Pons (tissue), 1 donor: ENCODE measurements at places on chromosomes 12 and 14.

- no peak for DNase-seq
Measured at GRCh38 chr12:64635356-64635998, 25.2 kb downstream of the RASSF3 start.

DNA sequence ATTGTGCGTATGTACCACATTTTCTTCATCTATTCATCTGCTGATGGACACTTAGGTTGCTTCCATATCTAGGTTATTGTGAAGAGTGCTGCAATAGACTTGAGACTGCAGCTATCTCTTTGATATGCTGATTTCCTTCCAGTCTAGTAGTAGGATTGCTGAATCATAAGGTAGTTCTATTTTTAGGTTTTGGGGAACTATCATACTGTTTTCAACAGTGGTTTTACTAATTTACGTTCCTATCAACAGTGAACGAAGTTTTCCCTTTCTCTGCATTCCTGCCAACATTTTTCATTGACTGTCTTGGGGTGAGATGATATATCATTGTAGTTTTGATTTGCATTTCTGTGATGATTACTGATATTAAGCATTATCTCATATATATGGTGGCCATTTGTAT lies 482.2 kb downstream of the SLC16A7 start:
- no peak for DNase-seq

DNA sequence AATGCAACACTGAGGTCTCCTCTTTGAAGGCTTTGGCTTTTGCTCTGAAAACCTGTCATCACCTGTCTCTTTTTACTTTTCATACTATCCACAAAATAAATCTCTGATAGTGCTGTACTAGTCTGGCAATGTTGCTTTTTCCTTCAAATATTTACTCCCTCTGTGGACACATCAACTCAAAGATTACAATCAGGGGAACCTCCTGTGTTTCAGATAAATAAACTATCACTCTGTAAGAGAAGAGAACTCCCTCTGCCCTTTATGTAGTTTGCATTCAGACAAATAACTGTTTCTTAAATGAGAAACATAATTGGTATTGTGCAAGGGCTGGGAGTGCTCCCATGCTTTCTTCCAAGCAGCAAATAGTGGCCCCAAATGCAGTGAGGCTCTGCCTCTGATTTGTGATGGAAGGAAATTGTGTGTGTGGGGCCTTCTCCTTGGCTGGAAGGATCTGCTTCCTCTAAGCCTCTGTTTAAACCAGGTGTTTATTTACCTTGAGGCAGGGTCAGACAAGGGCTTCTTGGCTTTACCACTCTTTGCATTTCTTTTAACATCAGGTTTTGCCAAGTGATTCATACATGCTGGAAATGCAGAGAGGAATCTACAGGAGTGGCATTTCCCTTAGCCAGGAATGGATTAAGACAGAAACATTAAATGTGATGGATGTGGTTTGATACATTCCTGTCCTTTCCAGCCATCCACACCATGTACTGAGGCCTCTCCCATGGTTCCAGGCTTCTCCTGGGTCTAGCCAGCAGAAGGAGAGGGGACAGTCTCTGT lies 69.0 kb downstream of the AKAP6 start:
- no peak for DNase-seq

DNA sequence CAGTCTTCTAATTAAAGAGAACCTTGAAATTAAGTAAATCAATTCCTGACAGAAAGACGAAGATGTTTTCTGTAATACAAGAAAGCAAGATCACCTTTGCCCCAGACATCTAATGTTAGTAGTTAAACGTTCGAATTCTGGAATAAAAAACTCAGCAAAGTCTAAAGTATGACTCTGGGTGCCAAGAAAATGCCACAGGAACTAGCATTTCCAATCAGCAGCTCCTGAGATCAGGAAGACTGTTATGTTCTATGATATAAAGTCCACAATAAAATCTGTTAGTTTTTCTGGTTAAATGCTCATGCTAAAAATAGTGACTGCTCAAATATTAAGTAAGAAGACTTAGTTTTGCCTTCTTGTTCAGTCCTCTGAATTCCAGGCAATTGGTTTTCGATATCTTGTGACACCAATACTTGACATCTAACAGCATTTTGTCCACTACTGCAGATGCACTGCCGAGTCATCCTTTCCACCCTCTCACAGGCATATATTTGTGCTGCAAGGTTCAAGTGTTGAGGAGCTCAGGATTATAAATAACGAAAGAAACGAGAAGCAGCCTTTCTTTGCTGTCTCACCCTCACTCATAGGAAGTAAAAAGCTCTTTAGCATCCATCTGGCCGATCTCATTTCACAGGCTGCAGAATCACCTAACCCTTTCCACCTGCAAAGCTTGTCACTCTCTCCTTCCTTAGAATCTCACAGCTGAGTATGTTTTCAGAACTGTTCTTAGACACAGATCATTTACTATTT lies 32.0 kb downstream of the SSH1 start:
- peak; percentile 69 for DNase-seq

DNA sequence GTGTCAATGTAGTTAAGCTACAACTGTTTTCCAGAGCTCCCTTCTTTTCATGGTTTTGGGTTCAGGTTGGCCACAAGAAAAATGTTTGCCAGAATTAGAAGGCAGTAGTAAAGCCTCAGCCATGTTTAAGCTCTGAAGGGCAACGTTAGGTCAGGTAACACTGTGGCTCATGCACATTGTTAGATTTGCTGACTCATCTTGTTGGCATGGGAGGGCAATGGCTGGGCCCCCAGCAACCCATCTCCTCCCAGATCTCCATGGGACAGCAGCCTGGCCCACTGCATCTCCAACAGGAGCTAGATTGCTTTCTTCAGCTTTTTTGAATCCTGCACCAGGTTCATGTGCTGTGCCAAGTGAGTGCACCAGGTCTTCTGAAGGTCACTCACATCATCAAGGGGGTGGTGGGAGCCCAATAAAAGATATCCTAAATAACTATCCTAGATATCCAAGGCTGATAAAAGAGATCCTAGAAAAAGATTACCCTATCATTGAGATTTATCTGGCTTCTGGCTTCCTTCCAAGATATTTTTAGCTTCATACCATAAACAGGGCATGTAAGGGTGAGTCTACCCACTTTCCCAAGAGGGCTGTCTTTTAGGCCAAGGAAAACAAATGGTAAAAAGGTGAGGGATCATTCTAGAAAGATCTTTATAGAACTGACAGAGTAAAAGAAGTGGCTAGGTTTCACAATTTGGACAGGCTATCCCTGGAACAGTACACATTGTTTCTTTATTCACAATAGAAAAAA lies 28.9 kb downstream of the PTGER2 start:
- DNase-seq = no peak

GRCh38 chr12:54173066-54173726 lies 15.6 kb downstream of the SMUG1 start:
- DNase-seq = no peak

GRCh38 chr14:50600849-50601248 lies 40.9 kb downstream of the ATL1 start:
- DNase-seq = no peak

- DNase-seq = no peak
Measured at GRCh38 chr12:116241157-116241759, 36.2 kb downstream of the MED13L start.

DNA sequence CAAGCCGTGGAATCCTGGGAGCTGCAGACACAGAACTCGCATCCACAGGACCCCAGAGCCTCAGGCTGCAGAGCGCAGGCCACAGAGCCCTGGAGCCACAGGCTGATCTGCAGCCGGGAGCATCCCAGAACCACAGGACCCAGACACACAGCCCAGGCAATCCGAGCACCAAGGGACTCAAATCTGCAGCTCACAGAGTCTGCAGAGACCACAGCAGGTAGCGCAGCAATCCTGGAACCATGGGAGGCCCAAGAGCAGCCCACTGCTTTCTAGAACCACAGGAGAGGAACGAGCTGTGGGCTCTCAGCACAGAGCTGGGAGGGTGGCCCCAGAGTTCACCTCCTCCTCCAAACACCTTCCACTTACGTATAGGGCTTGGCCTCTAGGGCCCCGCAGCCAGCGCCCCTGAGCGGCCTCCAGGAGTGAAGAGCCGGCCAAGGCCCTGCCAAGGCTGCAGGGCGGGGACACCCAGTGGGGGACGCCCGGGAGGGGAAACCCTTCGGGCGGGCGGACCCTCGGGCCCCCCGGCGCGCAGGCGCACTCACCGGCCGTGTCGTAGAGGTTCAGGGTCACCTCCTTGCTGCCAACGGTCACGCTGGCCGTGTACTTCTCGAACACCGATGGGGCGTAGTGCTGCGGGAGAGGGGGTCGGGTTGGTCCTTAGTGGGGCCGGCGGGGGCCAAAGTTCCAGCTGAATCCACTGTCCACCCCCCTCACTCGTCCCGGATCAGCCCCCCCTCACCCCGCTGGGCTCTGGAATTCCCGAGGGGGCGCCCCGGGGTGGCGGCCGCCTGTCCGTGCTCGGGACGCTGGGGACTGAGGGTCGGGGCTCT lies 665 bp downstream of the RHOF start:
- DNase-seq = no peak
